ENCODE measurements at places on chromosomes 6 and 20. TPM values are rescaled to one million over a fixed set of nuclear protein-coding genes. Genes with fewer than 3 reads are reported as not detected.
A peak's percentile ranks its signal among the peaks of the same experiment; 100 is the strongest.

Gene CCND3
- total RNA-seq: 33.6 TPM

Gene IYD
- not detected for total RNA-seq

Gene WFDC10B
- 0.42 TPM for total RNA-seq

Gene PPP1R11
- 27.7 TPM for total RNA-seq

Gene ATXN1
- total RNA-seq: 8.8 TPM

Gene HEY2
- total RNA-seq: 10.6 TPM

GRCh38 chr6:32991972-32992371 lies 17.4 kb downstream of the HLA-DOA start:
- no peak overlapping the region for H3K27ac ChIP-seq
- no peaks in the 10 kb centered on the region for H3K36me3 ChIP-seq
- H3K4me1 ChIP-seq: peaks cover 7% of the 10 kb centered on the region
- DNase-seq: no peak
- H3K27me3 ChIP-seq: no peaks in the 10 kb centered on the region

- H3K27me3 ChIP-seq: no peaks in the 10 kb centered on the region
- DNase-seq: no peak
- peaks cover 37% of the 10 kb centered on the region for H3K36me3 ChIP-seq
- H3K27ac ChIP-seq: no peak overlapping the region
- H3K4me3 ChIP-seq: no peak overlapping the region
- H3K4me1 ChIP-seq: no peaks in the 10 kb centered on the region
These were observed 24.0 kb downstream of the CMTR1 start for GRCh38 chr6:37456816-37457560.

DNA sequence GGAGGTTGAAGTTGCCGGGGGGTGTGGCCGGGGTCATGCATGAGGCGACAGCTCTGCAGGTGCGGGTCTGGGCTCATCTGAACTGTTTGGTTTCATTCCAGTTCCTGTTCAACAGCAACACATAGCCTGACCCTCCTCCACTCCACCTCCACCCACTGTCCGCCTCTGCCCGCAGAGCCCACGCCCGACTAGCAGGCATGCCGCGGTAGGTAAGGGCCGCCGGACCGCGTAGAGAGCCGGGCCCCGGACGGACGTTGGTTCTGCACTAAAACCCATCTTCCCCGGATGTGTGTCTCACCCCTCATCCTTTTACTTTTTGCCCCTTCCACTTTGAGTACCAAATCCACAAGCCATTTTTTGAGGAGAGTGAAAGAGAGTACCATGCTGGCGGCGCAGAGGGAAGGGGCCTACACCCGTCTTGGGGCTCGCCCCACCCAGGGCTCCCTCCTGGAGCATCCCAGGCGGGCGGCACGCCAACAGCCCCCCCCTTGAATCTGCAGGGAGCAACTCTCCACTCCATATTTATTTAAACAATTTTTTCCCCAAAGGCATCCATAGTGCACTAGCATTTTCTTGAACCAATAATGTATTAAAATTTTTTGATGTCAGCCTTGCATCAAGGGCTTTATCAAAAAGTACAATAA lies 72.5 kb downstream of the PTPN1 start:
- no peak overlapping the region for H3K27ac ChIP-seq
- H3K27me3 ChIP-seq: no peaks in the 10 kb centered on the region
- H3K36me3 ChIP-seq: peaks cover 35% of the 10 kb centered on the region
- H3K4me1 ChIP-seq: no peaks in the 10 kb centered on the region

DNA sequence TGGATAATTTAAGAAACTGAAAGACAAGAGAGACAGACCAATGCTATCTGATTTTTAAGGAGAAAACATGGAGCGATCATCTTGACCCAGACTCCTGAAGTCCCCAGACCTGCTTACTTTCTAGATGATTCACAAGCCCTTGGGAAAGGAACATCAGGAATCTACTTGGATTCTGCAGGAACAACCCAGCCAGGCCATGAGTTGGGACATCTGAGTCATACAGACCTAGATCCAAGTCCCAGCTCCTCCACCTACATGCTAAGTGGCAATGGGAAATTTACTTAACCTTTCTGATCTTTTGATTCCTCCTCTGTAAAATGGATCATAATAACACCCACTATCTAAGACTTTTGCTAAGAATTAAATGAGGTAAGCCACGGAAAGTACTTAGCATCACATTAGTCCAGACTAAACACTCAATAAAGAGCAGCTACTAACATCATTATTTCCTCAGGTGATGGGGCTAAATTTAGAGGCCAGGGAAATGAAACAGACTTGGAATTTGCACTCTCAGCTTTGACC lies 61.0 kb upstream of the MAFB start:
- DNase-seq: no peak
- H3K27ac ChIP-seq: no peak overlapping the region
- H3K4me3 ChIP-seq: no peak overlapping the region
- H3K4me1 ChIP-seq: no peaks in the 10 kb centered on the region

GRCh38 chr6:98716341-98716740 lies 118.0 kb upstream of the POU3F2 start:
- H3K4me3 ChIP-seq: peak overlapping the region; percentile 49
- peak; percentile 50 for DNase-seq
- H3K27ac ChIP-seq: peak overlapping the region; percentile 62
- H3K4me1 ChIP-seq: peaks cover 41% of the 10 kb centered on the region
- H3K36me3 ChIP-seq: peaks cover 3% of the 10 kb centered on the region

- no peak overlapping the region for H3K4me3 ChIP-seq
- no peak overlapping the region for H3K27ac ChIP-seq
- H3K27me3 ChIP-seq: no peaks in the 10 kb centered on the region
- no peaks in the 10 kb centered on the region for H3K4me1 ChIP-seq
- DNase-seq: no peak
These were observed 209.1 kb upstream of the BMP2 start for GRCh38 chr20:6558341-6558740.

GRCh38 chr6:112396221-112396620 lies 49.1 kb downstream of the RFPL4B start:
- peaks cover 4% of the 10 kb centered on the region for H3K36me3 ChIP-seq
- H3K4me3 ChIP-seq: no peak overlapping the region
- no peaks in the 10 kb centered on the region for H3K27me3 ChIP-seq
- no peak overlapping the region for H3K27ac ChIP-seq

DNA sequence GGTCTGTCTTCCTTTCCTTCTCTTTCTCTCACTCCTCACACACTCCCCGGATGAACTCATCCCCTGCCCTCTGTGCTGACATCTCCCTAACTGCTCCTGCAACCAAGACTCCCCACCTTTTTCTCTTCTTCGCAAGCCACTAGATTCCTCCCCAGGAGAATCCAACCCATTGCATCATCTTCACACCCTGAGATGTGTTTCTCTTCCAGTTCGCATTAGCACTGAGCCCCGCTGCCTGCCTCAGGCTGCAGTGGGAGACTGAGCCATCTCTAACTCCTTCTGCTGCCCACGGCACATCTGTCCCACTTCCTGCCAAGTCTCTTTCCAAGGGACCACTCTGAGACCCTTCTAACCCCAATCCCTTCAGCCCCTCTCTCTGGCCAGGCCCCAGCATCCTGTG lies 67.2 kb upstream of the NNAT start:
- no peaks in the 10 kb centered on the region for H3K4me1 ChIP-seq
- no peak overlapping the region for H3K27ac ChIP-seq
- H3K27me3 ChIP-seq: peaks cover 21% of the 10 kb centered on the region
- H3K4me3 ChIP-seq: no peak overlapping the region
- H3K36me3 ChIP-seq: peaks cover 9% of the 10 kb centered on the region

GRCh38 chr20:49052334-49052733 lies 6.2 kb downstream of the CSE1L start:
- H3K4me3 ChIP-seq: no peak overlapping the region
- peaks cover 44% of the 10 kb centered on the region for H3K36me3 ChIP-seq
- H3K4me1 ChIP-seq: peaks cover 59% of the 10 kb centered on the region

GRCh38 chr6:151179321-151179720 lies 60.4 kb upstream of the AKAP12 start:
- H3K27ac ChIP-seq: no peak overlapping the region
- peaks cover 6% of the 10 kb centered on the region for H3K27me3 ChIP-seq
- peaks cover 19% of the 10 kb centered on the region for H3K36me3 ChIP-seq
- no peak for DNase-seq
